ENCODE measurements at places on chromosomes 2 and 18. TPM values are rescaled to one million over a fixed set of nuclear protein-coding genes. Genes with fewer than 3 reads are reported as not detected.

The ARHGAP15 gene
- not detected for total RNA-seq

The UGT1A10 gene
- total RNA-seq, result not detected

The RRM2 gene
- total RNA-seq, result 1.5 TPM

The PID1 gene
- 8.2 TPM for total RNA-seq

The RNF181 gene
- 187 TPM for total RNA-seq

The CYBRD1 gene
- total RNA-seq, result 334 TPM

- no peaks in the 10 kb centered on the region for H3K4me1 ChIP-seq
- H3K27ac ChIP-seq, result no peak overlapping the region
- DNase-seq, result no peak
- H3K36me3 ChIP-seq, result no peaks in the 10 kb centered on the region
- no peak overlapping the region for H3K4me3 ChIP-seq
These were observed 26.0 kb downstream of the ABCB11 start for GRCh38 chr2:169005080-169005598.

GRCh38 chr2:19664646-19665045 is 237.1 kb downstream of the TTC32 start:
- no peak for DNase-seq
- no peaks in the 10 kb centered on the region for H3K4me1 ChIP-seq
- H3K4me3 ChIP-seq, result no peak overlapping the region
- no peaks in the 10 kb centered on the region for H3K27me3 ChIP-seq
- no peak overlapping the region for H3K27ac ChIP-seq
- no peaks in the 10 kb centered on the region for H3K36me3 ChIP-seq

GRCh38 chr2:111157798-111158197 is 37.1 kb downstream of the BCL2L11 start:
- no peaks in the 10 kb centered on the region for H3K36me3 ChIP-seq
- H3K27me3 ChIP-seq, result no peaks in the 10 kb centered on the region
- no peak overlapping the region for H3K4me3 ChIP-seq
- H3K27ac ChIP-seq, result no peak overlapping the region

GRCh38 chr2:238525990-238526389 is 99.3 kb downstream of the ASB1 start:
- no peak for DNase-seq
- no peaks in the 10 kb centered on the region for H3K36me3 ChIP-seq
- peaks cover 2% of the 10 kb centered on the region for H3K4me1 ChIP-seq
- no peak overlapping the region for H3K4me3 ChIP-seq
- no peak overlapping the region for H3K27ac ChIP-seq

DNA sequence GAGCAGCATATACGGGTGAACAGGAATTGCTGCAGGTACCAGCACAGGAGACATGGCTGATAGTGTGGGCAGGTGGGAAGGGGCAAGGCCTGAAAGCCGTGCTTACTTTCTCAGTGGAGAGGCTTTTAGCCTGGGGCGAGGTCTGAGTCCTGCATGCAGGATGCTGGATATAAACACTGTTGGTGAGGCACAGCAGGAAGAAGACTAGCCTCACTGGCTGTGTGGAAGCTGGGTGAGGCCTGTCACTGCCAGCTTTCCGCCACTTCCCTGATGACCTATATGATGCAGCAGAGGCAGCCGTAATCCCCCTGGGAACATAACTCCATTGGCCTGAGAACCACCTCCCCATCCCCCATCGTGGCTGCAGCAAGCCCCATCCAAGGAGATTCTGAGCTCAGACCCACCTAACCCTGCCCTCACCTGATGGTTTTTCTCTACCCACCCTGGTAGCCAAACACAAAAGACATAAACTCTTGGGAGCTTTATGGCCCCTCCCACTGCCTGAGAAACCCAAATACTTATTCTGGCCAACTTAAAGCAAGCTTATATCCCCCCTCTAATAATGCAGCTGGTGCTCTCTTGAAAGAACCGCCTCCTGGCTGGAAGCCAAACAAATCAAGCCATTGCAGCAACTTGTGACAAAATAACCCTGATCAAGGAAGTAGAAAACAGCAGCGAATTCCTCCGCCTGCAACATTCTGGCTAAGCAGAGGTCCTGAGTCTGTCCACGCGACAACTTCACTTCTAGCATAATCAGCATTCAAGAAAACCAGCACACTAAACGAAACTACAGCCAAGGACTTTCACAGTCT is 54.6 kb upstream of the DSC1 start:
- no peaks in the 10 kb centered on the region for H3K27me3 ChIP-seq
- H3K4me1 ChIP-seq, result no peaks in the 10 kb centered on the region
- H3K36me3 ChIP-seq, result no peaks in the 10 kb centered on the region
- H3K4me3 ChIP-seq, result no peak overlapping the region

DNA sequence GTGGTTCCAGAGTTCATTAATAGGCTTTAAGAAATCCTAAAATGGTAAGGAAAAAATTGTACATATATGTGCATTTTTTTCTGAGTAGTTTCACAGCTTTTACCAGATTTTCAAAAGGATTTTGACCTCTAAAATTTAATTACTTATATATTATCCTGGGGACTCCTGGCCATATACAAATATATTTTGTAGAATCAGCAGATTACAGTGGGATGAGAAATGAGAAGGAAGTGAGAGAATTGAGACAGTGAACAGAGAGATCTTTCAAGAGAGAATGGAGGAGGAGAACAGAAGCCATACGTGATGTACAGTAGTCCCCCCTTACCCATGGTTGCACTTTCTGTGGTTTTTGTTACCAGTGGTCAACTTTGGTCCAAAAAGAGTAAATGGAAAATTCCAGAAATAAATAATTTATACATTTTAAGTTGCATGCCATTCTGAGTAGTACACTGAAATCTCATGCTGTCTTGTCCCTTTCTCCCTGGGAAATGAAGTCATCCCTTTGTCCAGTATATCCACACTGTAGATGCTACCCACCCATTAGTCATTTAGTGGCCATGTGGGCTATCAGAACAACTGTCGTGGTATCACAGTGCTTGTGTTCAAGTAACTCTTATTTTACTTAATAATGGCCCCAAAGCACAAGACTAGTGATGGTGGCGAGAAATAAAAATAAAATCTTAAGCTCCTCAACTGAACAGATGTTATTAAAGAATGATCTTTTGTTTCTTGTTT is 130.4 kb upstream of the MYO3B start:
- H3K27ac ChIP-seq, result no peak overlapping the region
- no peaks in the 10 kb centered on the region for H3K36me3 ChIP-seq
- H3K4me1 ChIP-seq, result peaks cover 2% of the 10 kb centered on the region
- no peaks in the 10 kb centered on the region for H3K27me3 ChIP-seq
- DNase-seq, result no peak

- no peak overlapping the region for H3K27ac ChIP-seq
- H3K4me3 ChIP-seq, result no peak overlapping the region
- no peaks in the 10 kb centered on the region for H3K4me1 ChIP-seq
- H3K36me3 ChIP-seq, result no peaks in the 10 kb centered on the region
These were observed 90.0 kb downstream of the ARHGAP15 start for GRCh38 chr2:143219266-143219665.

- no peak for DNase-seq
- no peaks in the 10 kb centered on the region for H3K36me3 ChIP-seq
- no peaks in the 10 kb centered on the region for H3K27me3 ChIP-seq
- H3K4me3 ChIP-seq, result no peak overlapping the region
- no peaks in the 10 kb centered on the region for H3K4me1 ChIP-seq
These were observed 716.2 kb upstream of the FANCL start for GRCh38 chr2:58957188-58957840.

- H3K27me3 ChIP-seq, result peaks cover 9% of the 10 kb centered on the region
- H3K27ac ChIP-seq, result no peak overlapping the region
- no peaks in the 10 kb centered on the region for H3K4me1 ChIP-seq
- DNase-seq, result no peak
- no peak overlapping the region for H3K4me3 ChIP-seq
These were observed 18.3 kb downstream of the TTC32 start for GRCh38 chr2:19883486-19883885.

- no peaks in the 10 kb centered on the region for H3K4me1 ChIP-seq
- H3K4me3 ChIP-seq, result no peak overlapping the region
- H3K27me3 ChIP-seq, result no peaks in the 10 kb centered on the region
- H3K36me3 ChIP-seq, result no peaks in the 10 kb centered on the region
- no peak overlapping the region for H3K27ac ChIP-seq
These were observed 84.2 kb upstream of the SALL3 start for GRCh38 chr18:78895207-78896001.

DNA sequence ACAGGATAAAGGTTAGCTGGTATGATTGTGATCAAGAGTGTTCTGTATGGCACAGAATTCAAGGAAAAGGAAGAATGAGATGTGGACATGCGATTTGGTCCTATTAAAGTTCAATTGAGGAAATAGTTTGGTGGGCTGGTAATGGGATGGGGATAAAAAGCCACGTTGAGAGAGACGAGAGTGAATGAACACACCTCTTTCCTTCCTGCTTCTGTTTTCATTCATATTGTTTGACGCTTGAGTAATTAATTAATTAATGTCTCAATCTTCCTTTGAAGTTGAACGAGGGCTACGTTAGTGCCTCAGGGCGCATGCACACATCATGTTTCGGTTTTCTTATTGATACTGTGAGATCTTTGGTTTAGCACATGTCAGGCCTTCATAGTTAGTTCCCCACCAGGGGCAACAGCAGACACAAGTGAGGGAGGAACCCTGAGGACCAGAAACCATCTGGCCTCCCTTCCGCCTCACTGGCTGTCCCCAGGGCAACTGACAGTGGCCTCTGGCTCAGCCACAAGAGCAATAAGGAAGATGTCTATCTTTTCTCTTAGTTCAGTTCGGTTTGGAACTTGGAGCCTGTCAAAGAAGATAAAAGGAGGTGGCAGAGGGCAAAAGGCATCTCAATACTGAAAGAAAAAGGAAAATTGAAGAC is 116.0 kb downstream of the LIPG start:
- H3K36me3 ChIP-seq, result no peaks in the 10 kb centered on the region
- no peaks in the 10 kb centered on the region for H3K4me1 ChIP-seq
- no peaks in the 10 kb centered on the region for H3K27me3 ChIP-seq
- no peak overlapping the region for H3K4me3 ChIP-seq
- DNase-seq, result no peak

- DNase-seq, result no peak
- H3K36me3 ChIP-seq, result no peaks in the 10 kb centered on the region
- no peak overlapping the region for H3K4me3 ChIP-seq
- H3K27ac ChIP-seq, result no peak overlapping the region
- H3K4me1 ChIP-seq, result no peaks in the 10 kb centered on the region
These were observed 19.3 kb downstream of the OXER1 start for GRCh38 chr2:42744545-42745082.

- H3K4me1 ChIP-seq, result no peaks in the 10 kb centered on the region
- no peak overlapping the region for H3K27ac ChIP-seq
- H3K36me3 ChIP-seq, result no peaks in the 10 kb centered on the region
- H3K4me3 ChIP-seq, result no peak overlapping the region
- no peak for DNase-seq
These were observed 92.1 kb upstream of the CREB1 start for GRCh38 chr2:207437524-207438143.

GRCh38 chr2:214127170-214127569 is 283.7 kb upstream of the VWC2L start:
- H3K4me3 ChIP-seq, result no peak overlapping the region
- DNase-seq, result no peak
- no peaks in the 10 kb centered on the region for H3K27me3 ChIP-seq
- H3K4me1 ChIP-seq, result no peaks in the 10 kb centered on the region

DNA sequence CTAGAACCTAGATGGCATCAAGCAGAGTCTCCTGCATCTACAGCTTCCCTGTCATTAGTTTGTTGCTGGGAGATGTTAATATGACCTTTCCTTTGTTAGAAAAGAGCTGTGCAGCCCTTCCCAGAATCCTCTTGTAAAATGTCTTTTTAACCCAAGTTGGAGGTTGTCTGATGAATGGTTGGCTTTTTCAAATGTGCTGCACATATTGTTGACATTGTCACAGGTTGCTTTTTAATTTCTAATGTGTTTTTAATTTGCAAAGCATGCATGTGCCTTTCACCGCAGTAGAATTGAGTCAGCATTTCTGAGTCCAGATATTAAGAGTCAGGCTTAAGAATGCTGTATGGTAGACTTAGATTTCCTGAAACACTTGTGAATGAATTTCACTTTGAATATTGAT is 120.8 kb downstream of the GREB1L start:
- H3K4me3 ChIP-seq, result no peak overlapping the region
- peaks cover 3% of the 10 kb centered on the region for H3K27me3 ChIP-seq
- no peaks in the 10 kb centered on the region for H3K4me1 ChIP-seq
- no peak overlapping the region for H3K27ac ChIP-seq
- DNase-seq, result no peak
- H3K36me3 ChIP-seq, result no peaks in the 10 kb centered on the region

- H3K27me3 ChIP-seq, result no peaks in the 10 kb centered on the region
- DNase-seq, result no peak
- no peak overlapping the region for H3K27ac ChIP-seq
- no peaks in the 10 kb centered on the region for H3K36me3 ChIP-seq
- H3K4me1 ChIP-seq, result no peaks in the 10 kb centered on the region
These were observed 415.0 kb upstream of the NRP2 start for GRCh38 chr2:205267323-205267722.

DNA sequence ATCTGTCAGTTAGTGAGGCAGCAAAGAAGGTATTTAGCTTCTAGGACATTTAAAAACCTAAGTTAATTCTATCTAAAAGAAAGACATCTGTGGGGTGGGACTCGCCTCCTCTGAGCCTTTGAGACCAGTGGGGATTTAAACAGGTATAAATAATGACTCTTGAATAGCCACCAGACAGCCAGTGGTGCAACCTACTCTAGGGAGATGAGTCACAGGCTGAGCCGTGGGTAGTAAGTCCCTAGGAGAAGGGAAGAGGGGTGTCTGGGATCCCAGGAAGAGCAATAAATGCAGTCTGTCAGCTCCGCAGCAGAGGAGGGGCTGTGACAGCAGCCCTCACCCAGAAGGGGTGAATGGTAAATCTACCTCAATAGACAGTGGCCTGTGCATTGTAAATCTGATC is 43.1 kb upstream of the GALNT3 start:
- no peaks in the 10 kb centered on the region for H3K36me3 ChIP-seq
- H3K4me1 ChIP-seq, result no peaks in the 10 kb centered on the region
- no peak overlapping the region for H3K27ac ChIP-seq
- H3K27me3 ChIP-seq, result no peaks in the 10 kb centered on the region
- DNase-seq, result peak; percentile 85
- H3K4me3 ChIP-seq, result no peak overlapping the region

GRCh38 chr2:207161247-207162123 is 4.3 kb downstream of the KLF7 start:
- H3K27ac ChIP-seq, result no peak overlapping the region
- peak overlapping the region; percentile 98 for H3K4me3 ChIP-seq
- H3K36me3 ChIP-seq, result no peaks in the 10 kb centered on the region
- peak; percentile 58 for DNase-seq
- H3K27me3 ChIP-seq, result no peaks in the 10 kb centered on the region
- peaks cover 6% of the 10 kb centered on the region for H3K4me1 ChIP-seq

DNA sequence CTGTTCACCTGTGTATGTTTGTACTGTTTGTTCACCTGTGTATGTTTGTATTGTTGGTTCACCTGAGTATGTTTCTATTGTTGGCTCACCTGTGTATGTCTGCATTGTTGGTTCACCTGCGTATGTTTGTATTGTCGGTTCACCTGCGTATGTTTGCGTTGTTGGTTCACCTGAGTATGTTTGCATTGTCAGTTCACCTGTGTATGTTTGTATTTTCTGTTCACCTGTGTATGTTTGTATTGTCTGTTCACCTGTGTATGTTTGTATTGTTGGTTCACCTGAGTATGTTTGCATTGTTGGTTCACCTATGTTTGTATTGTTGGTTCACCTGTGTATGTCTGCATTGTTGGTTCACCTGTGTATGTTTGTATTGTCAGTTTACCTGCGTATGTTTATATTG is 14.6 kb downstream of the ADI1 start:
- H3K36me3 ChIP-seq, result peaks cover 5% of the 10 kb centered on the region
- no peak overlapping the region for H3K27ac ChIP-seq
- no peak for DNase-seq
- no peak overlapping the region for H3K4me3 ChIP-seq

Data from fibroblast of lung (primary cell).